Activated naive CD4-positive, alpha-beta T cell treated with anti-CD3 and anti-CD28 coated beads for 36 hours (primary cell): ENCODE measurements at places on chromosomes 5 and 9. TPM values are rescaled to one million over a fixed set of nuclear protein-coding genes. Genes with fewer than 3 reads are reported as not detected.

The PRRT1B gene
- not detected for total RNA-seq

The CER1 gene
- not detected for total RNA-seq

The PCDHGA11 gene
- total RNA-seq: 0.10 TPM

The SPRY4 gene
- 0.31 TPM for total RNA-seq

The NEUROG1 gene
- not detected for total RNA-seq

The TNC gene
- total RNA-seq: 0.12 TPM

GRCh38 chr9:8616414-8616813 lies 816.8 kb upstream of the DMAC1 start:
- no peak overlapping the region for H3K4me3 ChIP-seq
- H3K4me1 ChIP-seq: no peaks in the 10 kb centered on the region
- H3K36me3 ChIP-seq: no peaks in the 10 kb centered on the region
- DNase-seq: no peak
- H3K27ac ChIP-seq: no peak overlapping the region

DNA sequence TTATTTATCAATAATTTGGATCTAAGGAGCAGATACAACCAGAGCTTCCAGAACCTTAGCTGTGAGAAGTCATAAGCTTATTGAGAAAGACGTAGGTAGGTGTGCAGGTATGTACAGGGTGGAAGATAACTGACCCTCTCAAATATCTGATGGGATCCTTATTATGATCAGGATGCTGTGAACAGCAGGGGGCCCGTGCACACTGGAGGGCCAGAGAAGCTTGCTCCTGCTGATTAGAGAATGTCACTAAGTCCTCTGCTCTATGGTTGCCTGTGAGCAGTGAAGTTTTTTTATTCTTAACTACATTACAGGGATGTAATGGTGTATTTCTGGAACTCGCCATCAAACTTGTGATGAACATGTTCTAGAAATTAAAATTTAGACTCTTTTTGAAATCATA lies 108.9 kb upstream of the POU5F2 start:
- no peak overlapping the region for H3K4me3 ChIP-seq
- no peak for DNase-seq
- H3K27me3 ChIP-seq: no peaks in the 10 kb centered on the region
- H3K27ac ChIP-seq: no peak overlapping the region
- peaks cover 15% of the 10 kb centered on the region for H3K36me3 ChIP-seq
- H3K4me1 ChIP-seq: no peaks in the 10 kb centered on the region

DNA sequence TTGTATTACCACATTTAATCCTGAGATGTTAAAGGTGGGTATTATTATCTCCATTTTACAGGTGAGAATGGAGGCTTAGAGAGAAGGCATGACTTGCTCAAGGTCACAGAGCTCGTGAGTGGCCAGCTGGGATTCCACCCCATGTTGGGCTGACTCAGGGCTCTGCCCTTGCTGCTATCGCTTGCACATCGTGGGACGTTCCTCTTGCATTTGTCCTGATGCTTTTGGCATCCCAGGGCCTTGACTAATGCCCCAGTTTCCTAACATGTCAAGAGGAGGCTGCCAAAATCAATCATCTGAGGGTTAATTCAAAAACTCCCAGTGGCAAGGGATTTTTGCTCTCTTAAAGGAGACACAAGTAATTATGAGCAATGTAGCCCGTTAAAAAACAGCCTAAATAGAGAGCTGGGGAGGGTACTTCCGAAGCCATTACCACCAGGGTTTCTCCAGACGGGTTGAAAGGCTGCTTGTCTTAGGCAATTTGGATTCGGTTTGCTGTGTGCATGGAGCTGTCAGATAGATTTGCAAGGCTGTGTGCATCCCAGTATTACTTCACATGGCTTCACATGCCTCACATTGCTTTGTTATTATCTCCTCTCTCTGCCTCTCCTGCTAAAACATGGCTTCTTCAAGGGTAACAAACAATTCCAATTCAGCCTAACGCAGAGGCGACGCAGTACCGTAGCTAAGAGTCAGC lies 347.4 kb downstream of the DRD1 start:
- peaks cover 11% of the 10 kb centered on the region for H3K27me3 ChIP-seq
- H3K4me1 ChIP-seq: no peaks in the 10 kb centered on the region
- H3K27ac ChIP-seq: no peak overlapping the region
